ENCODE measurements at places on chromosomes 16 and 17.

DNA sequence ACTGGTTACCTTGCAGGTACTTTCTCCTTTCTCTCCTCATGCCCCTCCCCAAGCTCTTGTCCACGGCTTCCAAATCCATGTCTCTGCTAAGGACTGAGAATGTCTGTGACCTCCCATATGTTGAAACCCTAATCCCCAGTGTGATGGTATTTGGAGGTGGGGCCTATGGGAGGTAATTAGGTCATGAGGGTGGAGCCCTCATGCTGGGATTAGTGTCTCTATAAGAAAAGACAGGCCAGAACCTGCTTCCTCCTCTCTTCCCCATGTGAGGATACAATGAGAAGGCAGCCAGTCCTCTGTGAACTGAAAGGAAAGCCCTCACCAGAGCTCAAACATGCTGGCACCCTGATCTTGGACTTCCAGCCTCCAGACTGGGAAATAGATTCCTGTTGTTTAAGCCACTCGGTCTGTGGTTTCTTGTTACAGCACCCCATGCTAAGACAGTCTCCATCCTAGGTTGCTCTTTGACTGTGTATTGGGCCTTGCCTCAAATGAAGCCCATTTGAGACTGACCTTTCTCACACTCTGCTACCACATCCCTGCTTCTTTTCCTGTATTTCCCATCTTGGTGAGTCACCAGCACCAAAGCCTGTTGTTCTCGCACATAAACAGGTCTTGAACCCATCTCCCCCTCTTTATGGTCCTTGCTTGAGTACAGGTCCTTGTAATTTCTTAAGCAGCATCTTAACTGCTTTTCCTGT is 135.0 kb downstream of the CDK5R1 start:
- no peak for DNase-seq

- no peak for DNase-seq
Measured at GRCh38 chr17:19248928-19249574, 11.9 kb downstream of the EPN2 start.

GRCh38 chr17:39196241-39196807 is 1.1 kb downstream of the CACNB1 start:
- DNase-seq: no peak

- no peak for DNase-seq
Measured at GRCh38 chr17:34254651-34255380, at the start of gene CCL2. CCL2 (plus strand) TSS chr17:34255285; CDS start chr17:34255350, 65 bp downstream.

DNA sequence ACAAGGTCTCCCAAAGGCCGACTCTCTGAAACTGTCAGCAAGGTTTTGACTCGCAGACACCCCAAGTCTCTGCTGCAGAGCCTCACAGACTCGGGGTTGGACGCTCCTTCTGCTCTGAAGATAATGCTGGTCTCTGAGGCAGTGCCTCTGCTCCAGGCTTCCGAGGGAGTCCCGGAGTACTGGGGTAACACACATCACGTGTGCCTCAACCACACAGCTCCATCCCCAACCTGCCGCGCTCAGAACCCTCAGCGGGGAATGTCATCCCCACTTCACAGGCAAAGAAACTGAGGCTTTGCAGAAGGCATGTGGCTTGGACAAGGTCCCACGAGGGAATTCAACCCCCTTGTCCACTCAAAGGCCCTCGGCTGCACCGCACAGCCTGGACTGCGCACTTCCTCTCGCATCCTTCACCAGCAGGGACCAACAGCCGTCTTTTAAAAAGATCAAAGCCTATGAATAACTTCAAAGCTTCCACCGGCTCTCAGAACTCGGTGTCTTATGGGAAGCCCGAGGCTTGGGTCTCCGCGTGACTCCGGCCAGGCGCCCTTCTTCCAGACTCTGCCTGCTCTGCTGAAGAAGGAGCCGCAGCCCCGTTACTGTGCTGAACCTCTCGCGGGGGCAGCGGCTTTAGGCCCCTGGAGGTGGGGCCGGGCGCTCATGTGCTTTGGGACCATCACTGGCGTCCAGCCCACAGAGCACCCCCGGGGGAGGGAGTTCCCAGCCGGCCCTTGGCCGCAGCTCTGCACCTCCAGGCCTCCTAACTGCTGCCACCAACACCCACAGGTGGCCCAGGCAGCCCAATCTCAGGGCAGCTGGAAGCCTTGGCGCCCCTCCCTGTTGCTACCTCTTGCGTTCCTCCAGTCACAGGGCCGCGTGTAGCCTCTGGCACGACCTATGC is 2.2 kb downstream of the TMEM204 start:
- DNase-seq: no peak

GRCh38 chr17:57400648-57401047 is 144.3 kb downstream of the MSI2 start:
- no peak for DNase-seq

- DNase-seq: no peak
Measured at GRCh38 chr16:11094075-11094856, 149.9 kb downstream of the CLEC16A start.

- DNase-seq: no peak
Measured at GRCh38 chr16:30186782-30187555, 3.6 kb downstream of the CORO1A start.

- DNase-seq: no peak
Measured at GRCh38 chr17:47999582-47999981, 28.7 kb downstream of the CDK5RAP3 start.

GRCh38 chr17:41775394-41776226 is 10.9 kb downstream of the JUP start:
- no peak for DNase-seq

- no peak for DNase-seq
Measured at GRCh38 chr17:81916234-81917001, 1.6 kb downstream of the SIRT7 start.

GRCh38 chr16:12390644-12391043 is 413.0 kb downstream of the CPPED1 start:
- DNase-seq: no peak

- DNase-seq: no peak
Measured at GRCh38 chr17:62631936-62632924, 4.8 kb downstream of the MRC2 start.

- DNase-seq: no peak
Measured at GRCh38 chr17:33972763-33973162, 282.3 kb upstream of the CCL2 start.

DNA sequence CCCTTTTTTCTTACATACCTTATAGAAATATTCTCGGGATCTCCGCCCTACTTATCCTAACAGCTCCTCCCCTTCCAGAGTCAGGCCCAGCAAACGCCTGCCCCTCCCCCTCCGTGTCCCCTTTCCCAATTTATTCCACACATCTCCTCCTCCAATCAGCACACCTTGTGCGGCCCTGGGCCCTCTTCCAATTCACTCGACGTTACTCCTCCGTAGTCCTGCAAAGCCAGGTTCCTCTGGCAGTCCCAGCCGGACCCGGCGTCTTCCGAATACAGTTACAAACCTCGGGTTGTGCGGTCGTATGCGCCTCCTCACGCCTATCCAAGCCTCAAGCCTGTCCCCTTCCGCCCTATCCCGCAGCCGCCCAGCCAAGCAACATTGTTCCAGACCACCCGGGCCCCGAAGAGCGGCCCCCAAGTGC is 677 bp downstream of the CBX1 start:
- peak; percentile 26 for DNase-seq

GRCh38 chr16:10539236-10539635 is 41.2 kb downstream of the EMP2 start:
- DNase-seq: no peak

- DNase-seq: no peak
Measured at GRCh38 chr17:12021623-12022140, 1.0 kb downstream of the MAP2K4 start.

- no peak for DNase-seq
Measured at GRCh38 chr16:11547118-11547916, 39.4 kb downstream of the LITAF start.

DNA sequence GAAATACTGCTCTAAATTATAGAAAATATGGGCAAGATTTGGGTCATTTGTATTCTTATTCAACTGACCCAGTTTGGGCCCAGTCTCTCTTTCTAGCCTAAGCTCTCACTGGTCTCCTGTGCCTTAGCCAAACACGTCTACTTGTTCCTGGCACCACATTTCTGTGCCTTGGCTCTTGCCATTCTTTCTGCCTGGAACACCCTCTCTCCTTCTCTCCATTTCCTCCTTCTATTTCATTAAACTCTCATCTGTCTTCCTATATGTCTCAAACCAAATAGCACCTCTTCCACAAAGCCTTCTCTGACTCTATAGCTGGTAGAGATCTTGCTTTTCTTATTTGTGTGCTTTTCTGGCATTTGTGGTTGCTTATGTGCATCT is 37.7 kb upstream of the NUFIP2 start:
- no peak for DNase-seq

GRCh38 chr16:3625911-3626732 is 14.7 kb upstream of the SLX4 start:
- peak; percentile 60 for DNase-seq

DNA sequence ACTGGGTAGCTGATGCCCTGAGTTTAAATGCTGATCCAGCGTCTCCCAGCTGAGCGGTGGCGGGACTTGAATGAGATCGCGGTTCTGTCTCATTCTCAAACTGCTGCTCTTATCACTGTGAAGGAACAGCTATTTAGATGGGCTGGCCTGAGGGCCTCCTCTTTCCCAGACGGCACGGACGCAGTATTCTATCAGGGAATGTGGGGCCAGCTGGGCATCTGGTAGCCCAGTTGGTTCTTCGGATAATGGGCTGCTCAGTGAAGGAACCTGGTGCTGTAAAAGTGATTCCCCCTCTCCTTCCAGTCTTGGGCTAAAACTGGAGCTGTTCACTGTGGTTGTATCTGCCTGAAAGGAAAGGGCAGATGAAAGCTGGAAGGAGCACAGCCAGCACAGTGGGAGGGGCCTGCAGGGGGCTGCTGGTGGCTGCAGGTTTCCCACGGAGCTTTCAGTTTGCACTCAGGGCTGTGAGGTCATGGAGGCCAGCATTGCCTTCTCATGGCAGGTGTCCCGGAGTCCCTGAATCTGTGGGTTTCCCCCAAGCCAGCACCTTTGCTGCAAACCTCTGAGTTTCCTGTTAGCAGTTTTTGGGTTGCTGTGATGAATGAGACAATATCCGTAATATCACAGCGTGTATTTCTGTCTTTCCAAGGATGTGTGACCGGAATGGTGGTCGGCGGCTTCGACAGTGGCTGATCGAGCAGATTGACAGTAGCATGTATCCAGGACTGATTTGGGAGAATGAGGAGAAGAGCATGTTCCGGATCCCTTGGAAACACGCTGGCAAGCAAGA is 3.6 kb downstream of the IRF8 start:
- no peak for DNase-seq

DNA sequence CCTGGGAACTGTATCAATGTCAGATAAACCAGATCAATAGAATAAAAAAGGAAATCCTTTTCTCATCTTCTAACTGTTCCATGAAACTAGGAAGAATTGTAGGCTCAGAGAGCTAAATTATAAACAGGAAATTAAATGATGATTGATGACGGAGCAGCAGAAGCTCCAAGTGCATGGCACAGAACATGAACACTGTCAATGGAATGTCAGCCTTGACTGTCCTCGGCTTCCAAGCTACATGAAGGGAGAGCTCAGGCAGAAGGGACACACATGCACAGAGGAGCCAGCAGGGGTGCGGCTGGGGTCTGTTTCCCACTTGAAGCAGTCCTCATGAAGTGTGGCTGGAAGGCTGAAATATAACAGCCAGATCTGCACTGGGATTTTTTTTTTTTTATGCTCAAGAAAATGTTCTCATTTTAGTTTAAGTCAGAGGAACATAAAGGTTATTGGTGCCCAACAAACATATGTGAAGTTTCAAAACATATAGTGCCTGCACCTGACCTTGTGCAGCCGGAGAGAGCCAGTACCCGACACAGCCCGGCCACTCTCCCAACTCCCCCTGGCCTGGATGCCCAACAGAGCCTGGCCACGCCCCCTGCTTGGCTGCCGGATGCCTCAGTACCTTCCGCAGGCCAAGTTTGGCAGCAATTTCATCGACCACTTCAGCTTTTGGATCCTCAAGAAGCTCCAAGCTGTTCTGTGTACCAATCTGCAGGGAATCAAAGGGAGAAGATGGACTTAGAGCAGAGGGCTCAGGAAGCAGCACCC is 37.0 kb downstream of the NPLOC4 start:
- no peak for DNase-seq

DNA sequence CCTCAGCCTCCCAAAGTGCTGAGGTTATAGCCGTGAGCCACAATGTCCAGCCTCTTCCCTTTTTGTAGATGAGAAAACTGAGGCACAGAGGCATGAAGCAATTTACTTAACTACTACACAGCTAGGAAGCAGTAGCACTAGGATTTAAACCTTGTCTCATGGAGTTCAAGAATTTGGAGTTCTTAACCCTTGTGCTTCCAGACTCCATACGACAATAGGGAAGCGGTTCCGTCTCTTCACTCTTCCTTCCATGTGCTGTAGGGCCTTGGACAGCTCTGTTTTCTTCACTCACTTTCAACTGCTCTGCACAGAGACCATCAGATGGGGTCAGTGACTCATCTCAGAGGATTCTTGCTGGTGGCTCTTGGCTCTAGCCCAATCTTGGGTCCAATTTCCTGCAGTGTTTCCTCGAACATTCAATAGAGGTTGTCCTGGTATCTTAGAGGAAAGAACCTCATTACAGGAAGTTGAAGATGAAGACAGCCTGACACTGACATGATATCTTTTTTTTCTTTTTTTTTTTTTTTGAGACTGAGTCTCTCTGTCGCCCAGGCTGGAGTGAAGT is 19.3 kb downstream of the ITGAL start:
- no peak for DNase-seq

All from SK-N-MC (cell line).